ENCODE measurements at places on chromosomes 4 and X. TPM values are rescaled to one million over a fixed set of nuclear protein-coding genes. Genes with fewer than 3 reads are reported as not detected.

The SSX1 gene
- not detected for total RNA-seq

The ANOS1 gene
- total RNA-seq: 1.4 TPM

The RXFP1 gene
- 0.35 TPM for total RNA-seq

The RNF4 gene
- 36.9 TPM for total RNA-seq

The HSFX2 gene
- not detected for total RNA-seq

The CT55 gene
- not detected for total RNA-seq

The RAPGEF2 gene
- total RNA-seq: 26.5 TPM

The GAGE12C gene
- total RNA-seq: not detected

The DMP1 gene
- total RNA-seq: not detected

The VCX2 gene
- not detected for total RNA-seq

The PDE5A gene
- 45.8 TPM for total RNA-seq

The DSPP gene
- total RNA-seq: not detected

The CCSER1 gene
- total RNA-seq: not detected

The SLC49A3 gene
- 1.9 TPM for total RNA-seq

The SULT1B1 gene
- total RNA-seq: 1.2 TPM

The THAP9 gene
- total RNA-seq: 2.1 TPM

The CYSLTR1 gene
- not detected for total RNA-seq

The PABPC1L2A gene
- total RNA-seq: not detected

The CFI gene
- total RNA-seq: 20.2 TPM

The BEX4 gene
- 17.9 TPM for total RNA-seq

The BMX gene
- total RNA-seq: not detected

The PNMA3 gene
- total RNA-seq: not detected

The SMIM10 gene
- 6.1 TPM for total RNA-seq

The SPON2 gene
- 454 TPM for total RNA-seq

The ZNF280C gene
- 4.0 TPM for total RNA-seq

The F8A1 gene
- 8.4 TPM for total RNA-seq

The GASK1B gene
- total RNA-seq: 24.8 TPM

The GLOD5 gene
- total RNA-seq: not detected

The PPP4R3C gene
- not detected for total RNA-seq

The NAAA gene
- 32.9 TPM for total RNA-seq

The CENPVL1 gene
- not detected for total RNA-seq

The OPRPN gene
- not detected for total RNA-seq

The CXCL9 gene
- total RNA-seq: not detected

The CYLC1 gene
- total RNA-seq: not detected

The HSFX3 gene
- not detected for total RNA-seq

The CTAG1B gene
- total RNA-seq: not detected

The GPM6B gene
- total RNA-seq: 0.35 TPM

The PDE6B gene
- not detected for total RNA-seq

The TEX11 gene
- total RNA-seq: not detected

The PNMA6F gene
- not detected for total RNA-seq

The ALB gene
- not detected for total RNA-seq

The ADH1C gene
- total RNA-seq: not detected

The CLGN gene
- 8.9 TPM for total RNA-seq

The PAGE2B gene
- total RNA-seq: not detected

The KLHL2 gene
- 6.9 TPM for total RNA-seq

Measured in myometrial cell (primary cell).